ENCODE measurements at places on chromosomes 6 and 20.
A peak's percentile ranks its signal among the peaks of the same experiment; 100 is the strongest.

- no peak overlapping the region for H3K4me3 ChIP-seq
- no peak for DNase-seq
- peaks cover 1% of the 10 kb centered on the region for H3K36me3 ChIP-seq
- no peaks in the 10 kb centered on the region for H3K27me3 ChIP-seq
- H3K4me1 ChIP-seq = no peaks in the 10 kb centered on the region
- no peak overlapping the region for H3K27ac ChIP-seq
Measured at GRCh38 chr6:41881506-41881905, 13.7 kb downstream of the USP49 start.

DNA sequence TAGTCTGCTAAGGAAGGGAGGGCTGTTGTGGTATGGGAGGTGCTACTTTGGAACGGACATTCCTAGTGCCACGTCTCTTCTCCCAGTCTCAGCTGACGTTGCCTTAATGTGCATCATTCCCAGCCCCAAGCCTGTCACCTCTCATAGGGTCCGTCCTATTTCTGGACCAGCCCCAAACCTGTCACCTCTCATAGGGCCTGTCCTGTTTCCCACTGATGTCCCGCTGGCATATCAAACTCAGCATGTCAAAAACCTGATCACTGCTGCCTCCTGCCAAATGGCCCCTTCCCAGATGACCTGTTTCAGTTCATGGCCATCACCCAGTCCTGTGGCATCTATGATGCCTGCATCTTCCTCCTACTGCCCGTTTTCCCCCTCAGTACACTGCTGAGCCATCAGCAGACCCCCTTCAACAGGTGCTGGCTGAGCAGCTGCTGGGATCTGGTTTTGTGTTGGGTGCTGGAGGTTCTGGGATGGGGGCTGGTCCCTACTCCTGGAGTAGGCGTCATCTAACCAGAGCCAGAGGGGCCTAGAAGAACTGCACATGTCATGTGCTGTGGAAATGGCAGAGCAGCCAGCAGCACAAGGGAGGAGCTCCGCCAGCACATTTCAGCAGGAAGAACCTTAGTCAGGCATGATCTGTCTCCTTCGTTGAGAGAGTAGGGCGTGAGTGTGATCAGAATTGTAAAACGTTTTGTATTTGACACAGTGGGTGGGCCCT, 3.3 kb downstream of the ENTPD6 start:
- H3K27ac ChIP-seq = no peak overlapping the region
- no peak for DNase-seq
- H3K36me3 ChIP-seq = no peaks in the 10 kb centered on the region
- H3K27me3 ChIP-seq = no peaks in the 10 kb centered on the region
- H3K4me3 ChIP-seq = no peak overlapping the region

DNA sequence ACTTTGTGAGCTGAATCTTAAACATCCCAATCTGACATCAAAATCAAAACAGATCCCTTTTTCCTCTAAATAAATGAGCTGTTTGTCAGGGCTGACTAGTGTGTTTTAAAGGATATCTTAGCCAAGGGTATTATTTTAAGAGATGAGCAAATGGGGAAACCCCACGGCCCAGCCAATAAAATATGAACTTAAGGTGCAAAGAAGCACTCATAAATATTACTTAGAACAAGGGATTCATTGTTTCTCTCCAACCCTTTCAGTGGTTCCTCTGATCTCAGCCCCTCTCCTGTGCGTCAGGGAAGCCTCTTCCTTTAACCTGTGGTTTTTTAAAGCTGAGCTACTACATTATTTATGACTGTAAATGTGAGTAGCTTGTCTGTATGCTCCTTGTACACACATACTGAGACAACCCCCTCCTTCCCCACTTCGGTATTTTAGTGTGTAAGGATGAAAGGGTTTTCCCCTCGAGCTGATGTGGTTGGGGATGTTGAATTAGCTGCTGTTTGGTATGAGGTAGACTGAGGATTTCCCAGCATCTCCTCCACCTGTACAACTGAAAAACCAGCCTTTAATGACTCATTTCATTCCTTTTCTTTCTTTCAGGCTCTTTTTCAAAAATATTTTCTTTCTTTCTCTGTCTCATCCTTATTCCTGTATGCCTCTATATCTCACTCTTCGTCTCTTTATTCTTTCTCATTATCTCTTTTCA, 6.5 kb downstream of the BMP5 start:
- H3K4me1 ChIP-seq = peaks cover 5% of the 10 kb centered on the region
- H3K27me3 ChIP-seq = no peaks in the 10 kb centered on the region
- H3K4me3 ChIP-seq = no peak overlapping the region
- no peaks in the 10 kb centered on the region for H3K36me3 ChIP-seq

DNA sequence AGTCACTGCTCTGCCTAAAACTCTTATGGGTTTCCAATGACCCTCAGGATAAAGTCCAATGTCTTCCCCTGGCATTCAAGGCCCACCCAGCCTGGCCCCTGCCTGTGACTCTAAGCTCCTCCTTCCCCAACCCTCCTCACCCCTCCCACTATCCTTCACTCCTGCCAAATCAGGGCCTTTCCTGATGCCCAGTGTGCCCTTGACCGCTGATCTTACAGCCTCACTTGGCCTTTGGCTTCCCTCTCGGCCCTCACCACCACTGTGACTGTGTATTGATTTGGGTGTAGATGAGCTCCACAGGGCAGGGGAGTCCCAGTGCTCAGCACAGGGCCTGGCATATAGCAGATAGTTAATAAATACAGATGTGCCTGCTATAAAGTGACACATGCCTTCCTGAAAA, 115.7 kb downstream of the TOX2 start:
- no peak overlapping the region for H3K4me3 ChIP-seq
- DNase-seq = no peak
- no peaks in the 10 kb centered on the region for H3K27me3 ChIP-seq
- no peaks in the 10 kb centered on the region for H3K36me3 ChIP-seq
- H3K4me1 ChIP-seq = no peaks in the 10 kb centered on the region

DNA sequence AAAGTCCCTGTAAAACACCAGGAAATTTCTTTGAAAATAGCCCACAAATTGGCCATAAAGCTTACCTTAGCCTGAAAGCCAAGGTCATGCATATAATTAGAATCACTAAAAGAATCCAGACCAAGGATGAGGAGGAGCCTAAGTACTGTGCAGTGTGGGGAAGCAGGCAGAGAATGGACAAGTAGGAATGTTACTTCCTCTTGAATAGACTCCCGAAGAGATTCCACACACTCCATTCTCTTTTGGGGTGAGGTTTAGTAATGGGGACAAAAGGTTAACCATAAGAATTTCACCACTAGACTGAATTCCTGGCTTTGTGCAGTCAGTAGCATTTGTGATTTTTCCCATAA, 27.5 kb upstream of the MARCKS start:
- H3K36me3 ChIP-seq = no peaks in the 10 kb centered on the region
- H3K4me3 ChIP-seq = no peak overlapping the region
- H3K27me3 ChIP-seq = no peaks in the 10 kb centered on the region
- DNase-seq = peak; percentile 37
- H3K4me1 ChIP-seq = no peaks in the 10 kb centered on the region

- peak overlapping the region; percentile 82 for H3K27ac ChIP-seq
- peak; percentile 62 for DNase-seq
- no peaks in the 10 kb centered on the region for H3K27me3 ChIP-seq
- peak overlapping the region; percentile 75 for H3K4me3 ChIP-seq
- H3K4me1 ChIP-seq = peaks cover 3% of the 10 kb centered on the region
Measured at GRCh38 chr6:21587179-21587960, 6.2 kb upstream of the SOX4 start.

DNA sequence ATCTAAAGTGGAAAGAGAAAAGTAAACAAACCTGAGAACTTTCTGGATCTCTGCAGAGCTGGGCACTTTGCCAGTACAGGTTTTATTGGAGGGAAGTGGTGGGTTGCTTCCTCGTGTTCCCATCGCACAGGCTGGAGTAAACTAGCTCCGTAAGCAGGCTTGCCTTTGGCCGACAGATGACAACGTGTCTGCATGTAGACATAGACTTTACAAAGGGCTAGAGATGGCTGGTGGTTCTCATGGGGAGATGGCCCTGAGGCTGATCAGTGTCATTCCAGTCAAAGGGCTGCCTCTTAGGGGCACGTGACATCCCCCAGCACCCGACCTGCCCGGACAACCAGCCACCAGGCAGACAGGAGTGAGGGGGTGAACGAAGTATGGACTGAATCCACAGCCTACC, 98.8 kb downstream of the YTHDF1 start:
- H3K27me3 ChIP-seq = no peaks in the 10 kb centered on the region
- H3K36me3 ChIP-seq = no peaks in the 10 kb centered on the region
- no peaks in the 10 kb centered on the region for H3K4me1 ChIP-seq
- no peak for DNase-seq
- H3K4me3 ChIP-seq = no peak overlapping the region

- no peak for DNase-seq
- no peaks in the 10 kb centered on the region for H3K27me3 ChIP-seq
- H3K4me3 ChIP-seq = no peak overlapping the region
- H3K4me1 ChIP-seq = peaks cover 14% of the 10 kb centered on the region
Measured at GRCh38 chr20:25300496-25301170, 52.7 kb downstream of the PYGB start.
